ENCODE measurements at places on chromosomes 12 and 14.

DNA sequence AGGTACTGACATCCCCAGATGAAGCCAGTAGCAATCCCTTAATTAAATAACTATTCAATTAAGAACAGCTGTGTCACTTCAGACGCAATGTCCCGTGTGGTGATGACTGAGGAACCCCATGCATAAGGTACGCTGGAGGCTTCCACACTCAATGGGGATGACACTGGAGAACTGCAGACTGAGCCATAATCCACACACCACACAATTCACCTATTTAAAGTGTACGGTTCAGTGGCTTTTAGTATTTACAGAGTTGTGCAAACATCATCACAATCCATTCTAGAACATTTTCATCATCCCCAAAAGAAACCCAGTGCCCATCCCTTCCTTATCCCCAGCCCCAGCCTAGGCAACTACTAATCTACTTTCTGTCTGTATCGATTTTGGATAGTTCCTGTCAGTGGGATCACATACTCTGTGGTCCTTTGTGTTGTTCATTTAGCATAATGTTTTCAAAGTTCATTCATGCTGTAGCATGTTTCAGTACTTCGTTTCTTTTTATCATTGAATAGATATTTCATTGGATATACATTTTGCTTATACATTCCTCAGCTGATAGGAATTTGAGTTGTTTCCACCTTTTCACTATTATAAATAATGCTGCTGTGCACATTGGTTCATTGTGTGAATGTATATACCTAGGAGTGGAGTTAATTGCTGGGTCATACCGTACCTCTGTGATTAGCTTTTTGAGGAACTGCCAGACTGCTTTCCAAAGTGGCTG, 61.1 kb downstream of the NINJ2 start:
- DNase-seq: no peak

GRCh38 chr12:56071648-56072047, 8.3 kb upstream of the ERBB3 start:
- DNase-seq: no peak

GRCh38 chr12:123546281-123546680, 12.8 kb upstream of the RILPL1 start:
- no peak for DNase-seq

DNA sequence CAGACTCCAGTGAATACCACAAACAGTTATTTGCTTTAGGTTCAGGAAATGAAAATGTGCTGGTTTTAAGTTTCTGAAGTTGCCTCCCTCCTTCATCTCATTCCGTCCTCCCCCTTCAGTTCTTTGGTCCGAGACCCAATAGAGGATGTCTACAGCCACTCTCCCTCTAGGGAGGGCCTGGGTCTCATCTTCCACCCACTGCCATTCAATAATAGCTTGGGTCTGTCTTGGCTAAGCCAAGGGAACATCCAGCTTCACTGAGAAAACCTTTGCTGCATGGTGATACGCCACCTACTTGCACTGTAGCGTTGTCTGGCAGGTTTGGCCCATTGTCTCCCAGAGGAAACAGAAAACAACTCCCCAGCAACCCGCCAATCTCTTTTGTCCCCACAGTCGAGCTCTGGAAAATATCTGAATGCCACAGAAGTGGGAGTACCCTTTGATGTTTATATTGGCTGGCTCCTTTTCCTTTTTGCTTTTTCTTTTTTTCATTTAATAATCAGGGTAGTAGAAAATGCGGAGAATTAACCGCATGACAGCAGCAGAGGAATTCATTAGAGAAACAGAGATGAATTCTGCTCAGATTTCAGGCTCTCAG, 380.1 kb downstream of the RAD51B start:
- DNase-seq: no peak

DNA sequence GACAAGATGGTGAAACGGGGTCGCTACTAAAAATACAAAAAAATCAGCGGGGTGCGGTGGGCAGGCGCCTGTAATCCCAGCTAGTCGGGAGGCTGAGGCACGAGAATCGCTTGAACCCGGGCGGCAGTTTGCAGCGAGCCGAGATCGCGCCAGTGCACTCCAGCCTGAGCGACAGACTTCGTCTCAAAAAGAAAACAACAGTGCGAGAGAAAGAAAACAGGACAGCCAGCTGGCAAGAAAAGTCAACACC, 633 bp upstream of the RNU4-2 start:
- no peak for DNase-seq

- peak; percentile 16 for DNase-seq
Measured at GRCh38 chr14:95993768-95994592, 45.2 kb upstream of the C14orf132 start.

DNA sequence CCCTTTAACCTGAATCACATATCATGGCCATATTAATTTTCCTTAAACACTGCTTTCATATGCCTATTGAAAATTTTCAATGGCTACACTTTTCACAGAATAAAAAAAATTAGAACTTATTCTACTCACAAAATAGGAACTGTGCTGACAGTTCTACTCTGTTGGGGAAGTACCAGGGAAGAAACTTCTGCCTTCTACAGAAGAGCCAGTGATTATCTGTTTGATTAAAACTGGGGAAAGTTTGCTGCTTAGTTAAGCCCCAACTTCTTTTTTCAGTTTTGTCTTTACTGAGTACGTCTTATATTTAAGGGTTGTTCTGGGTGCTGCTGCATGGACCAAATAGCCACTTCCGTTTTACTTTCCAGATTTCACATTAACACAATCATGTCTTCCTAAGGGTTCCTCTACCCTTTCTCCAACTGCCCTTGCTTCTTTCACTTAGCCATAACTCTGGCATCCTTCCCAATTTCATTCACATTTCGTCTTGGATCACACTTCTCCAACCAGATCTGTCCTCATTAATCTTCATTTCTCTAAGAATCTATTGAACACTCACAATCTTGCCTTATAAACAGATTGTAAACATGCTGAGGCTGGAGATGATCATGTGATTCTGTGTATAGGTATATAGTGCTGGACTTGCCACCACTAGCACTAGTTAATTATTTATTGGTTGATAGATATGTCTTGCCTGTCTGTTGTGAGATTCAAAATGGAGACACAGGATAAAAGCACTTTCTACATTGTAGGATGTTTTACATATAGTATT, 1.9 kb upstream of the SEL1L start:
- DNase-seq: no peak

- DNase-seq: no peak
Measured at GRCh38 chr12:68776976-68777610, 30.9 kb upstream of the MDM2 start.

DNA sequence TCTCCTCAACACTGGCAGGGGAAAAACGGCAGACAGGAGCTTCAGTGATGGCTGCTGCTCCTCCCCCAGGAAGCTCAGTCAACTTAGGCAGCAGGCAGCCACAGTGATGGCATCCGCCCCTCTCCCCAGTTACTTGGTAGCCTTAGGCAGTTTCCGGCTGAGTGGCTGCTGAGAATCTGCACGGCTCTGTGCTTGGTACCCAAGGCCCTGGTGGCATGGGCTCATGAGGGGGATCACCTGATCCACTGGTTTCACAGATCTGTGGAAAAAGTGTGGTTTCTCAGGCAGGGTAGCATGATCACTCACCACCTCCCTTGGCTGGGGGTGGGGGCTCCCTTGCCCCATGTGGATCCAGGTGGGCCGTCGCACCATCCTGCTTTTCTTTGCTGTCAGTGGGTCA, 244.6 kb upstream of the MDGA2 start:
- DNase-seq: no peak

- DNase-seq: no peak
Measured at GRCh38 chr14:75504411-75504810, 17.9 kb upstream of the BATF start.

- DNase-seq: peak; percentile 27
Measured at GRCh38 chr12:57735198-57735855, 3.2 kb downstream of the AGAP2 start.
